Stimulated activated CD8-positive, alpha-beta memory T cell treated with anti-CD3 and anti-CD28 coated beads, Interleukin-4, amount 100 ng/mL, for 1 hour (primary cell): ENCODE measurements at places on chromosomes 13 and 19.

GRCh38 chr19:49498475-49498874, 2.2 kb downstream of the RPS11 start:
- DNase-seq = no peak

GRCh38 chr19:14102756-14103155, 12.2 kb upstream of the SAMD1 start:
- no peak for DNase-seq

GRCh38 chr13:25203127-25203740, 31.1 kb upstream of the AMER2 start:
- DNase-seq = no peak

GRCh38 chr13:34833562-34834182, 108.4 kb upstream of the NBEA start:
- DNase-seq = no peak

GRCh38 chr13:87052731-87053130, 618.4 kb upstream of the SLITRK5 start:
- no peak for DNase-seq
